ENCODE measurements at places on chromosomes 6 and 20. TPM values are rescaled to one million over a fixed set of nuclear protein-coding genes. Genes with fewer than 3 reads are reported as not detected.

PI16 gene
- 3.1 TPM for total RNA-seq

CNBD2 gene
- total RNA-seq = 23.4 TPM

DNA sequence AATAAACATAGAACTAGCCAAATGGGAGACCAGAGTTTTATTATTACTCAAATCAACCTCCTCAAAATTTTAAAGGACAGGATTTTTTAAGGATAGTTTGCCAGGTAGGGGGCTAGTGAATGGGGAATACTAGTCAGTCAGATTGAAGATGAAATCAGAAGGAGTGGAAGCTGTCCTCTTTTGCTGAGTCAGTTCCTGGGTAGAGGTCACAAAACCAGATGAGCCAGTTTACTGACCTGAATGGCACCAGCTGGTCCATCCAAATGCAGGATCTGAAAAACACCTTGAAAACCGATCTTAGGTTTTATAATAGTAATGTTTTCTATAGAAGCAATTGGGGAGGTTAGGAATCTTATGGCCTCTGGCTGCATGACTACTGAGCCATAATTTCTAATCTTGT, 558.2 kb downstream of the PKHD1 start:
- no peak for DNase-seq

DNA sequence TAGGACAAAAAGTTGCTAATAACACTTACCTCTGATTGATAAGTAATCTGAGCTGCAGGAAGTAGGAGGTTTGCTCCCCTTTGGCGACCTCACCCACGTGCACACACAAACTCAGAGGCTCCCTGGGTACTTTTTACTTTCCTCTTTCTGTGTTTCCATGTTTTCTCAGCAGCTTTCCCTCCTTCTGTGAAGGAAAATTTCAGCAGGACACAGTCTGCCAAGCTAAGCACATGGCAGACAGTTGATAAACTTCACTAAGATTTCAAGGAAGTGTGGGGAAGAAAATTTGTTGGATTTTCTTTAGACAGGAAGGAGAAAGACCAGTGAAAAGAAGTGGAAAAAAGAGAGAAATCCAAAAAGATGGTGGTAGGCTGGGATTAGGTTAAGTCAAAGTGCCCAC, 215.5 kb upstream of the ARG1 start:
- DNase-seq = no peak

DNA sequence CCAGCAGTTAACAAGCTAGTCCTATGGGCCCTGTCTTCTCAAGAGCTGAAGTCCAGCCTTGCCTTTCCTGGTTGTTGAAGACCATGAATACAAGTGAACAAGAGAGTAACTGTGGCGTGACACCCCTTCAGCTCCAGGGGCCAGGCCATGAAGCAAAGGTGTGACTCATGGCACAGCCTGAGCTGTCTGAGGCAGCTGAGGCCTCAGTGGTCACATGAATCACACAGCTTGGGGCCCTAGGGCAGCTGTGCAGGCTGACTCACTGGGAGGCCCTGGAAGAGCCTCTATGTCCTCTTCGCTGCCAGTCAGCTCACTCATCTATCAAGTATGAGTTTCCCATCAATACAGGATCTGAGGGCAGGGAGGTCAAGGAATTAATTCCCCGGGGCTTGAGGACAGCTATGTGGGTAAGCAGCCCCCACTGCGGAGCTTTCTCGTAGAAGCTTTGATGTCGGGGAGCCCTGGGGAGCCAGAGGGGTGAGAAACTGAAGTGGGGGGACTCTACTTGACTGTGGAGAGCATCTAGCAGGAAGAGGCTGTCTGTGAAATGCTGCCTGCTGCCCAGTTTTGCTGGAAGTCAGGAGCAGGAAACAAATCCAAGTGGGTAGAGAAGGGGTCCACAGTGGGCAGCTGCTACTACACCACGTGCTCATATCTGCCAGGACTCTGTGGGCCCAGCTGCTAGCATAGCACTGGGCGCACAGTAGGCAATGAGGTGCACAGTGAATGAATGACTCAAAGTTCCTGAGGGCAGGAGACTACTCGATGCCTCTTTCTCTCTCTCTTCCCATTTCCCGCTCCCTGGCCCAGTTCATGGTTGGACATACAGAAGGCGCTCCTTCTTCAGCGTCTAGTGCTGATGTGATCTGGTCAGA, 13.7 kb upstream of the FAM83C start:
- DNase-seq = no peak

- no peak for DNase-seq
These were observed 60.5 kb downstream of the HACE1 start for GRCh38 chr6:104799134-104799657.
